ENCODE measurements at places on chromosomes 3 and 15.

DNA sequence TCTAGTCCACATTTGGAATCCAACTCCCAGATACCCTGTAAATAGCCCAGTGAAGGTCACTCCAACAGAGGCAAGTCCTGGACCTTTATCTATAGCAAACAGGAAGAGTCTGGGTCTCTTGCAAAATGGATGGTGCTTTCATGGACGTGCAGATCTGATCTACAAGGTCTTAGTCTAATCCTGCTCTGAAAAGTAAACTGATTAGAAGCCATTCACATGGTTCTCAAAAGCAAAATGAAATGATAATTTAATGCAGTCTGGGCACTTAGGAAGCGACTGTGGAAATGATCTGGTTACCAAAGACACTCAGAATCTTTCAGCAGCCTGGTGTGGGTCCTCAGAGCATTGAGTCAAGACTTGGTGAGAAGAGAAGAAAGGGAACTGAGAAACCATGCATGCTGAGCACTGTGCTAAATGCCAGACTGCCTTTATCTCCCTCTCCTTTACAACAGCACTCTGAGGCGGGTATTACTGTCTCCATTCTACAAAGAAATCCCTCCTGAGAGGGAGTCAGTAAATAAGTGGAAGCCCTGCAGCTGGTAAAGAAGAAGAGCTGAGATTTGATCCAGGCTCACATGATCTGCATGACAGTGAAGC, 29.0 kb downstream of the AQP9 start:
- no peak for DNase-seq

DNA sequence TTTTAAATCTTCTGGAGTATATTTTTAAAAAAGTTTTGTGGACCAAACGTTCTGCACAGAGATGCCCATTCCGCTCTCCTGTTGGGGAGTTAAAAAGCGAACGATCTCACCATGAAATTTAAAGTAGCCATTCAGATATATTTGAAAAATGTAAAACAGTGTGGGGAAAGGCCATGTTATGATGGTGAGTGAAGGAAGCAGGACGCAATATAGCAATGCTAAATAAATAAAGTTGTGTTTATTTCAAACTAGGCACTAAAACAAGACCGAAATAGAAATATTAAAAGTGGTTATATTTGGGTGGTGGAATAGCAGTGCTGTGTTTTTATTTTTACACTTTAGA, 327 bp upstream of the CCDC13 start:
- no peak for DNase-seq

DNA sequence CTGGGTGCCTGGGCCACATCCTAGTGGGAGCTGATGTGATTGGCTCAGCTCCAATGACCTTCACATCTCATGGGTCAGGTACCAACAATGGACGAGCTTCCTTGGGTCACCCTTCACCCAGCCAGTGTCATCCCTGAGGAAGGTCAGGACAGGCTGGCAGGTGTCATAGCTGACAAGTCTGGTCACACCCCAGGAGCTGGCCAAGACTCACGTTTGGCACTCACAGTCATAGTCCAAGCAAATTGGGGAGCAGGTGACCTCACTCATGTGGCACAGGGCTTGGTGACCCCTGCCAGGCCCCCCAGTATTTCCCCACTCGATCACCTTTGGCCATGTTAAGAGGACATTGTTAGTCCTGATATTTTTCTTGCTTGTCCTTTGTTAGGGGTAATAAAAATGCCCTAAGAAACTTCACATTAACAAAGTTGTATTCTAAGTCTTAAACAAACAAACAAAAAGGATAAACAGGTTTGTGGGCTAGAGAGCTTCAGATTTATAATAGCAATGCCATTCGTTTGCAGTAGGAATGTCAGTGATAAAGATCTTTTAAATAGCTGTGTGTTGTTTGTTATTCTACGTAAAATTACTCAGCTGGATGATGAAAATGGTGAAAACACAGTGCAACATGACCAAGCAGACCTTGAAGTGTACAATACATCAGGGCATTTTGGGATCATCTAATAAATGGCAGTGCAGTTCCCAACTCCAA, 79.5 kb upstream of the POMGNT2 start:
- no peak for DNase-seq

DNA sequence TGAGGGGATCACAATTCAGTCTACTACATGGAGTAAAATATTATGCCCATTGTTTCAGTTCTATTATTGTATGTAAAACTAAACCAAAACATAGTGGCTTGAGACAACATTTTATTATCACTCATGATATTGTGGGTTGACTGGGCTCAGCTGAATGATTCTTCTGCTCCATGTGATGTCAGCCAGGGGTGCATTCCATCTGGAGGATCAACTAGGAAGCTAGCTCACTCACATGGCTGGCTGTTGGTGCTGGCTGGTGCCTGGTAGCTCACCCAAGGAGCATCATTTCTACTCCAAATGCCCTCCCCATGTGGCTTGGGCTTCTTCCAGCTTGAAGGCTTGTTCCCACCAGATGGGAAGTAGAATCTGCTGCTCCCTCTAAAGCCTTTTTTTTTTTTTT, 51.8 kb upstream of the CLRN1 start:
- DNase-seq = no peak

Data from NT2/D1 (cell line).